Upper lobe of left lung (tissue), 6 donors: ENCODE measurements at places on chromosomes 3 and 15. TPM values are rescaled to one million over a fixed set of nuclear protein-coding genes. Genes with fewer than 3 reads are reported as not detected.

- H3K4me1 ChIP-seq: peaks cover 52% of the 10 kb centered on the region
- peak overlapping the region; percentile 83 for H3K27ac ChIP-seq
- peak; percentile 89 for DNase-seq
- no peaks in the 10 kb centered on the region for H3K27me3 ChIP-seq
- no peak overlapping the region for H3K4me3 ChIP-seq
Observed at GRCh38 chr3:195154793-195155535, 116.0 kb downstream of the XXYLT1 start.

ETV5 gene
- total RNA-seq: 15.7 TPM

PARP9 gene
- 49.9 TPM for total RNA-seq

- DNase-seq: peak; percentile 75
- H3K4me3 ChIP-seq: peak within 1 kb of the TSS; percentile 26
- H3K27me3 ChIP-seq: no peaks in the 10 kb centered on the region
- H3K4me1 ChIP-seq: no peaks in the 10 kb centered on the region
Observed at GRCh38 chr15:23565395-23566070, at the start of gene MKRN3. TSS of gene MKRN3 (plus strand) at chr15:23565674. CDS start at chr15:23565783, 109 bp downstream.

- DNase-seq: no peak
- H3K27ac ChIP-seq: peak overlapping the region; percentile 82
- H3K4me3 ChIP-seq: no peak overlapping the region
- no peaks in the 10 kb centered on the region for H3K27me3 ChIP-seq
- peaks cover 50% of the 10 kb centered on the region for H3K4me1 ChIP-seq
- H3K36me3 ChIP-seq: no peaks in the 10 kb centered on the region
Observed at GRCh38 chr15:66613743-66614142, 47.9 kb upstream of the LCTL start.

DNA sequence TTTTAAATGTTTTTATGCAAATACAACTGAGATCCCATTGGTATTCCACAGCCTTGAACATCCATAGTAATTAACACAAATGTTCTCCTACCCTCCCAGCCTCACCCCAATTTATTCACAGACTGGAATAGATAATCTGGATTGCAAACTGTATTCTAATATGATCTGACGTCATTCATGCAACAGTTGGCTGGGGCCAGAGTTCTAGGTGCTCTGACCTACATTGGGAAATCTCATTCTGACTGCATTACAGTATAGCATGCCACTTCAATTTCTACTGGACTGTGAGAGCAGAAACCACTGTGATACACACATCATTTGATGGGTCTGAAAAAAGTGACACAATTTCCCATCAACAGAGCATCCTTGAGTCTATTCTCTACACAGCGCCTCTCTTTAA, 403.1 kb downstream of the MAGI1 start:
- H3K36me3 ChIP-seq: no peaks in the 10 kb centered on the region
- H3K27ac ChIP-seq: no peak overlapping the region
- no peak overlapping the region for H3K4me3 ChIP-seq
- peaks cover 9% of the 10 kb centered on the region for H3K4me1 ChIP-seq
- DNase-seq: no peak

GRCh38 chr3:53888232-53888631, 3.4 kb downstream of the SELENOK start:
- no peak overlapping the region for H3K27ac ChIP-seq
- H3K36me3 ChIP-seq: no peaks in the 10 kb centered on the region
- H3K27me3 ChIP-seq: no peaks in the 10 kb centered on the region
- DNase-seq: no peak
- H3K4me3 ChIP-seq: no peak overlapping the region
- peaks cover 25% of the 10 kb centered on the region for H3K4me1 ChIP-seq

SAXO2 gene
- total RNA-seq: 11.8 TPM

DNA sequence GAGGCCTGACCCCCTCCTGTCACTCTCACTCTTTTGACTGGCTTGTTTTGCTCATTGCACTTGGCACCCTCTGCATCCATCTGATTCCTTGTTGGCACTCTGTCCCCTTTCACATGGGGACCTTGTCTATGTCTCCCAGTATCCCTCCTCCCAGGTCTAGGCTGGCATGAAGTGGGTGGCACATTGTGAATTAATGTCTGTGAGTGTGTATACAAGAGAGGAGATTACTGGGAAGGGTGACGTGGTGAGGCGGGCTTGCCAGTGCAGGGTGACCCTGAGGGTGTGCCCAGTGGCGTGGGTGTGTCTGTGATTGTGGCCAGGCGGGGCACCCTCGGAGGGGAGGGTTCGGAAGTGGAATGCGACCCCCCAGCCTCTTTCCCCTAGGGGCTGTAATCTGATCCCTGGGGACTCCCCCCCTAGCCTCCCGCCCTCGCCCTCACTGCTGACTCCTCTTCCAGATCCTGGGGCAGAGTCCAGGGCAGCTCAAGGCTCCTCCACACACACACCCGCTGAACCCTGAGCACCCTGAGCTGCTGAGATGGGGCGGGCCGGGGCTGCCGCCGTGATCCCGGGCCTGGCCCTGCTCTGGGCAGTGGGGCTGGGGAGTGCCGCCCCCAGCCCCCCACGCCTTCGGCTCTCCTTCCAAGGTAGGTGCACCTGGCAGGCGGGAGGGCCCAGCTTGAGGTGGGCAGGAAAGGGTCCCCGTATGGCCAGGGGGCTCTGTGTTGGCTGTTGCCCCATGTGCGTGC, at the start of gene SEMA3B:
TSS of gene SEMA3B (plus strand) at position 445 of the 749 bp plus-strand sequence. CDS start at position 539, 94 bp downstream.
- no peaks in the 10 kb centered on the region for H3K36me3 ChIP-seq
- H3K4me3 ChIP-seq: peak within 1 kb of the TSS; percentile 54
- peak within 1 kb of the TSS; percentile 96 for H3K27ac ChIP-seq
- no peaks in the 10 kb centered on the region for H3K27me3 ChIP-seq
- peaks cover 68% of the 10 kb centered on the region for H3K4me1 ChIP-seq

CCR3 gene
- total RNA-seq: not detected
